Peyer's patch (tissue), 4 donors: ENCODE measurements at places on chromosomes 12 and 14.

GRCh38 chr14:104284636-104285507, 146.5 kb downstream of the KIF26A start:
- no peak for DNase-seq

DNA sequence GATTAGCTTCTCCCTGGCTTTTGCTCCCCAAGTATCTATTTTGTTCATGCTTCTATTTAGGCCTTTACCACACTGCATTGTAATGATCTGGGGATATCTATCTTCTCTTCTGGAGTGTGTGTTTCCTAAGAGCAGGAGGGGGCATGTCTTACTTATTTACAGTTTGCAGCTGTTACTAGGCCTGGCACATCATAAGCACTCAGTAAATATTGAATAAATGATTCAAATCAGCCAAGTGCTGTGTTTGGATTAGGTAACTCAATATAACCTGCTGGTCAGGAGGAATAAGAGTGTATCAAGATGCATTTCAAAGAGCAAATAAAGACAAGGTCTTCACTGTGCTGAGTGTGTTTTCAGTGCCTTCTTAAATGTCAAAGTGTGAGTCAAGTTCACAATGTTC, 186.1 kb downstream of the FOXG1 start:
- no peak for DNase-seq

- no peak for DNase-seq
Observed at GRCh38 chr12:29131539-29131938, 17.5 kb upstream of the FAR2 start.

GRCh38 chr12:68790952-68791234, 17.1 kb upstream of the MDM2 start:
- DNase-seq = no peak

DNA sequence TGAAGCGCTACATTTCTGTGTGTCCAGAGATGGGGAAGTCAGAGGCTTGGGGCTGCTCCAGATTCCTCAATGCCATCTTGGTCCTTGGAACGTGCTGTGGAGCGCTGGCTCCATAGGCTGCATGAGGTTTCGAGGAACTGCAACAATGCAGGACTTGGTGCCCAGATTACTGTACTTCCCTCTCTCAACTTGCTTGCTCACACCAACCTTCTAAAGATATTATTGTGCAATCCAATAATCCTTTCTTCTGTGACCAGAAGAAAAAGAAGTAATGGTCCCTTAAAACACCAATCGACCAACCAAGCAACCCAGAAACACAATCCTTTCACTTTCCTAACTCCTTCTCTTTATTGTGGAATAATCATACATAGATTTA, 3.7 kb downstream of the PRICKLE1 start:
- DNase-seq = no peak
